ENCODE measurements at places on chromosomes 2 and 18.
A peak's percentile ranks its signal among the peaks of the same experiment; 100 is the strongest.

GRCh38 chr2:170823898-170824215, 7.2 kb downstream of the GAD1 start:
- no peak for DNase-seq

DNA sequence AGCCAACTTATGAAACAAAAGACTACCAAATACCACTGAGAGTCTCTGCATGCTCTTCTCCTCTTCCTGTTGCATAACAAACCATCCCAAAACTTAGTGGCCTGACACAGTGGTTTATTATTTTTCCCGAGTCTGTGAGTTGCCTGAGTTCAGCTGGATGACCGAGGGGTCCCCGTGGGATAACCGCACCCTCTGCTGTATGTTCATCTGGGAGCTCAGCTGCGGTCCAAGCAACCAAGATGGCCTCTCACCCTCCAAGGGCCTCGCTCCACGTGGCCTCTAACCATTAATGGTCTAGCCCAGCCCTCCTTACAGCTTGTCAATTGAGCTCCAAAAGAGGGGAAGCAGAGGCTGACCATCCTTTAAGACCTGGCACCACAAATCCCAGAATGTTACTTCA, 17.1 kb downstream of the ITM2C start:
- DNase-seq, result no peak

DNA sequence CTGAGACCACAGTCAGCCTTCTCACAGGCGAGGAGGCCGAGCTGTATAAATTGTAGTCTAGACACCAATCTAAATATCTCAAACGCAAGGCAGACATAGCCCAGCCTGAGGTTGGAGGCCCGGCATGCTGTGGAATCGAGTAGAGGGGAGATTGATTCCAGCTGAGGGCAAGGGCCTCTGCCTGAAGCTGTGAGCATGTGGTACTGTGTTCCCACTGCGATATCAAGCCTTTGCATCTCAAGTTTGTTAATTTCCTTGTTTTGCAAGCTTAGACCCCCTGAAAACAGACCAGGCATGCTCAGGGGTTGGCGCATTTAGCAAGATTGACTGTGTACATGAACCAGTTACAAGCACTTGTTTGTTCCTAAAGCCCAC, 65.1 kb upstream of the FOSL2 start:
- DNase-seq, result no peak

DNA sequence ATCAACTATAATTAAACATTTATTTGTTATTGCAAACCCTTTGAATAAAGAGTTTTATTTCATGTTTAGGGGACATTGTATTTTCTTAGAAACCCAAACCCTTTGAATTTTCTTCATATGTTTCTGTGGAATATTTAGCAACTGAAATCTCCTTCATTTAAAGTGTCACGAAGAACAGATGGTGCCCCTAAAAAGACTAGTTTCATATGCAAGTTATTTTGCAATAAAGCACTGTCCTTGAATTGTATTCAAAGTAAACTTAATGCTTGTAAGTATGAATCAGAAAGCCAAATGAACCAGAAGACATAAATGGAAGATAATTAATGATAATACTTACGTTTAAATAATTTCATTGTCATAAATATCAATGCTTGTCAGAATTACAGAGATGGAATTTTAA, 151.9 kb upstream of the CWC22 start:
- DNase-seq, result no peak

DNA sequence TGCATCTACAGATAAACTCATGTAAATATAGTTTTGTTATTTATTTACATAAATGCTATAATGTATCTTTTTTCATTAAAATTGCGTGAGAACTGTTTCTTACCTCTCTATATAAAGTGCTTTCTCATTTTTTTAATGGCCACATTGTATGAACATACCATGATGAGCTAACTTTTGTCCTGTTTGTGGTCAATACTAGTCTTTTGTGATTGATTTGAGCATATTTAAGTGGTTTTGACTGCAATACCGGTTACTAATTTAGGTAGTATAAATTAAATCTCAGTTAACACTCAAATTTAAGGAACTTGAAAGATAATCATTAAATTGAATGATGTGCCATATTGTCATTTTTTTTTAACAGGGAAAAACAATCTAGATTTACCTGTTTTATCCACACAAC, 108.2 kb downstream of the HAUS1 start:
- DNase-seq, result no peak

DNA sequence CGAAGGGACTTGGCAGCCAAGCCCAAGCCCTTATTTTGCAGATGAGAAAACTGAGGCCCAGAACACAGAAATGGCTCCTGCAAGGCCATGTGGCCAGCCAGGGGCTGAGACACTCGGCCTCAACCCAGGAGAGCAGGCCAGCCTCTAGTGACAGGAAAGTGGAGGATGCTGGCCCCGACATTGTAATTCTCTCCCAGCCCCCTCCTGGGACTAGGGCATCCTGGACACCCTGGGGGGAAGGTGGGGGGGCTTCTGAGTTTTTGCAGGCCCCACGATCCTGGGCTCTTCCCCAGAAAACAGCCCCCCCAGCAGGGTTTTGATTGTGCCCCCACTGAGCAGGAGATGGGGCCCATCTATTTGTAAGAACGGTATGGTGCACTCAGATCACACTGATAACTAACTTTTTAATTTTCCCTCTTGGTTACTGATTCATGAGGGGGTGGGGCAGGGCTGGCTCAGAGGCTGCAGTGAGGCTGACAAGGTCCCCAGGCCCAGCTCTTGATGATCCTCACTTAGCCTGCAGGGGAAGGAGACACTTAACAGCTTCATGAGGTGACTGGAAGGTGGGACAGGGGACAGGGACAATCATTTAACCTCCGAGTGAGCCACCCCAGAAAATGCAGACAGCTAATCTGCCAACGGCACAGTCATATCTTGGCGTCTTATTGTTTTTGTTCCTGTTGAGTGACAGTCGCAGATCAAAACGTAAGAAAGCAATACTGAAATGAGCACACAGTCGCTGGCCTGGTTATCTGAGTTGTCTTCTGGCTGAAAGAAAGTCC, 18.9 kb downstream of the SMAD7 start:
- peak; percentile 37 for DNase-seq

DNA sequence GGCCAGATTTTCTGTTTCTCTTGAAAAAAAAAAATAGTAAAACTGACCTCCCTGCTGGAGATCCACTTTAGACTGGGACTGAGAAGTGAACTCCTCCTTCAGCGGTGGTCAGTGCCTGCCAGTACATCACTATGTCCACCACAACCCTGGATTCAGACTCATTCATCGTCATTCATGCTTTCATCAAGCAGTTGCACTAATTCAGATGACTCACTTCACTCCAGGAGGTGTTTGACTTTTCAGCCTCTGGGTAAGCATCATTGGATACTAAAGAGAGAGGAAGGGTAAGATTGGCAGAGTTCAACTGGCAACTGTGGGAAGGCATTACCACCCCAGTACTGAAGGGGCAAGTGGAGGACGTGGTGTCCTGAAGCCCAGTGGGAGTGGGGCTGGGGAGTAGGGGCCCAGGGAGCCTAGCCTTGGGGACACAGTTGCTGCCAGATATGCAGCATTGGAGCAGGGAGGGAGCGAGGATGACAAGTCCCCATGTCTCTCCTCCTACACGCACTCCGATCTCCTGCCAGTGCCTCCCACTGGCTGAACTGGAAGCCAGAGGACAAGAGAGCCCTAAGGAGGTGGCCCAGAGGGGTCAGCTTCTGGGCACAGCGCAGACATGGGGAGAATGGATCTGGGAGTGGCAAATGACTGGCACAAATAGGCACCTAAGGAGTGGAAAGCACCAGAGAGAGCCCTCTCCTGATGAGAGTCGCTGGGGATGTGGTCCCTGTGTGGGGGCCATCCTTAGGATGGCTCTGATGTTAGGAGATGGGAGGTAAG, 111.1 kb downstream of the TGFA start:
- no peak for DNase-seq

GRCh38 chr2:113277474-113278072, 1.1 kb downstream of the PAX8 start:
- DNase-seq, result no peak

DNA sequence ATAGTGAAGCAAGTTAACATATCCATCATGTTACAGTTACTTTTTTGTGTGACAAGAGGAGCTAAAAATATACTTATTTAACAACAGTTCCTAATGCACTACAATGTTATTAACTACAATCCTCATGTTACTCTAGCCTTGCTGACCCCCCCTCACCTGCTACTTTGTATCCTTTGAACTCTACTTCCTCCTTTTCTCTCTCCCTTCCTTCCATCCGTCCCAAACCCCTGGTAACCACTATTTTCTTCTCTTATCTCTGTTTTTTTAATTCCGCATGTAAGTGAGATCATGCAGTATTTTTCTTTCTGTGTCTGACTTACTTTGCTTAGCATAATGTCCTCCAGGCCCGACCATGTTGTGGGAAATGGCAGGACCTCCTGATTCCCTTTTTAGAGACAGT, 59.4 kb downstream of the NPAS2 start:
- DNase-seq, result no peak

DNA sequence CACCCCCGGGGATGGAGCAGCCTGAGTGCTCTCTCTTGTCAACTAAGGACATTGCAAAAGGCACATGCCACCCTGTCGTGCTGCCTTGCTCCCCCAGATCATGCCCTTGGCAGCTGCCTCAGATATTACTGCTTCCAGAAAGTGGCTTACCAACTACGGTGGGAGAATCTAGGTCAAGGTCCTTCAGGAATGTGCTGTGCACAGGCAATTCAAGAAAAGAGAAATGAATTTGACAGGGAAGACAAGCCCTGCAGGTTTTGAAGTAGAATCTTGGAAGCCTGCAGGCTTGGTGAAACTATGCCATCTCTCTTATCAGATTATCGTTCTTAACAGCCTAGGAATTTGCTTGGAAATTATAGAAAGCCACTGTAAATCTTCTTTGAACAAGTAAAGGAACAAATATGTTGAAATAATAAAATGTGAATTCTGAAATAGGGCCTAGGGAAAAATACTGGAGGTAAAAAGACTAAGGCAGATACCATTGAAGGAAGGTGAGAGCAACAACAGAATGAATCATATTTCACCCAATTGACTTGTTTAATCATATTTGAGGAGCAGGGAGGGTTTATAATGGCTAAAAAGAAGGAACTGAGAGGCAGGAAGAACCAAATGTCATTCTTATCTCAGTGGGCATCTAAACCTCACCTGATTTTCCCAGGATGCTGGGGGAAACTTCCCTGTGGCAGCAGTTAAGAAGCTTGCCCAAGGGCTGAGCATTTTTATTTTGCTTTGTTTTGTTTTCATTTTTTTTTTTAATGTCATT, 94.0 kb upstream of the GLS start:
- no peak for DNase-seq

- DNase-seq, result no peak
Observed at GRCh38 chr2:60433018-60433596, 120.3 kb downstream of the BCL11A start.

DNA sequence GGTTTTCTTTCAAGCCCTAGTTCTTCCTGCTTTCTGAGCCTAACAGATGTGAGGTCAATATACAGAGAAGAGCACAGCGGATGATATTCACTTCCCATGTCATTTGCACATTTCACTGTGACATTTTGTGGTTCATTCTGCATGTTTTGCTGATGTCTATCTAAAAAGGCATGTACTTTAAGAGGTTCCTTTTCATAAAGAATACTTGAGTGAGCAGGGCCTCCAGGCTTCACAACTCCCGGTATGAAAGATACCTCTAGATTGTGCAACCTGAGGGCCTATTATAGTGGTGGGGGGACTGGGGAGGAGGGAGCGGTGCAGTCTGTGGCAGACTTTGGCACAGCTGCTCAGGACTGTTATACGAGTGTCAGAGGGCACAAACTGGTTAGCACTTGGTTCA, 54.6 kb downstream of the CPO start:
- DNase-seq, result peak; percentile 54

GRCh38 chr2:158931572-158931971, 36.9 kb upstream of the TANC1 start:
- peak; percentile 90 for DNase-seq

GRCh38 chr2:221124532-221125240, 447.4 kb downstream of the EPHA4 start:
- DNase-seq, result no peak

DNA sequence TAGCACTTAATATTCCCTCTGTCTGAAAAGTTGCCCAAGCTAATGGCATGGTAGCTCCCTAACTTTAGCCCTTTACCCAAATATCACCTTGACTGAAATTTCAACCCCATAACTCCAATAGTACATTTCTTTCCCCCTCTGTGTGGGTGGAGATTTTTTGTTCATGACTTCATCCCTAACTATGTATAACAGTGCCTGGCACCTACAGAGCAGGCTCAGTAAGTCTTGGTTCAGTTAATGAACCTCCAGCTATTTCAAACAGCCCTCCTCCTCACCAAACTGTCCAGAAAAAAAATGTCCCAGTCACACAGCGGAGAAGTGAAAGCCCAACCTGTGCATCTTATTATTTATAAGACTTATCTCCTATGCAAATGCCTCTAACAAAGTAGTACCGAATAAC, 18.6 kb downstream of the BUB1 start:
- no peak for DNase-seq

- DNase-seq, result no peak
Observed at GRCh38 chr18:46468426-46469180, 188.4 kb downstream of the LOXHD1 start.

DNA sequence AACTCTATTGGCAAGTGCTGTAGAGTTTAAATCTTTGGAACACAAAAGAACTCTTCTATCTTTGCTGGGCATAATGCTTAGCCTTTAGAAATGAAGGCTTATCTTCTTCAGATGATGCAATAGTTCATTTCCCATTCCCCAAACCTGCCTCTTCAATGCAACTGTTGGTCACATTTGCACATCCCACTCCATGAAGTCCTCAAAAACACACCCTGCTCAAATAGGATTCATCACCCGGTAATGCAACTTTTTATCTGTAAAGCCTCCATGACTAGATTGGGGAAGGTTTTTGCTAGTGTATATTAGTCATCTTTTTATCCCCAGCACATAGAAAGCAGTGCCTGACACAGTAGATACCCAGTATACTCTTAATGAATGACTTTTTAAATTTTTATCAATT, 376.4 kb downstream of the RBM43 start:
- peak; percentile 33 for DNase-seq

DNA sequence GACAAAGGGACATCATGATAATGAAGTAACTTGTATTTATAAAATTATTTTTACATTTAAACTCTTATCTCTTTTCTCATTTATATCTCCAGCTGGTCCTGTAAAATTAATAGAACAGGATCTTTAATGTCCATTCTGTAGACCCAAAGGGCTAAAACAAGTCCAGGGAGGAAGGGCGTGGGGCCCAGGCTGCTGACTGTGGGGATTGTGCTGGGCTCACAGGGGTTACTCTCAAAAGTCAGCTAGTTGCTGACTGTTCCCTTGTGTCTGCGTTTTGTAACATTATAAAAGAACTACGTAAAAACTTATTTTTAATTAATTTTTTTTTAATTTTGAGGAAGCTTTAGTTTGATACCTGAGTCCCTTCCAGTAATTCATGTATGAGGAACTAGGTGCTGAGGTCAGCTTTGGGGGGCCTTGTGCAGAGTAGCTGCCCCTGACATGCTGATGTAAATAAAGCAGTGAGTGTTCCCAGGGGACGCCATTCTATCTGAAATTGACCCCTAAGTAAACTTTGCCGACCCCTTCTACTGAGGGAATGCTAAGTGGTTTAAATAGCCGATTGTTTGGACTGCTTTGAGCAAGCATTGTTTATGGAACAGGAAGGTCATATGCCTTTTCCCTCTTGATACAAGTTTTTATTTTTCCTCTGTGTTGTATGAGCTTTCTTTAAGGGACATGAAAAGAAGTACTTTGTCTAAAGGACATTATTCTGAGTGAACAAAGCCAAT, 56.4 kb downstream of the MERTK start:
- no peak for DNase-seq
